ENCODE measurements at places on chromosomes 2 and 18.

DNA sequence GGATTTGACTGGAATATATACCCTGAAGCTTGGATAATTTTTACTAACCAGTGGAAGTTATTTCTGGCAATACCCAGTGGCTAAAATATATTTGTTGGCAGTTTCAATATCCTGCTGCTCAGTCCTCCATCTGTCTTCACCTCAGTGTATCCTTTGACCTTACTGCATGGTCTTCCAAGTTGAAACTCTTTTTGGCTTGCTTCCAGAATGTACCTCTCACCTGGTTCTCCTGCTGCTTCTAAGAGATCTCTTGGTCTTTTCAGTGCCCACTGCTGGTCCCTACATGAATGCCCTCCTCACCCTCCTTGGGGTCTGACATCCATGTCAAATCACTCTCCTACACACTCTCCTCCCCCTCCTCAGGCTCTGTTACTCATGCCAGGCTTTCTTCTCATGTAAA, 4.8 kb upstream of the KDM3A start:
- no peak for DNase-seq

DNA sequence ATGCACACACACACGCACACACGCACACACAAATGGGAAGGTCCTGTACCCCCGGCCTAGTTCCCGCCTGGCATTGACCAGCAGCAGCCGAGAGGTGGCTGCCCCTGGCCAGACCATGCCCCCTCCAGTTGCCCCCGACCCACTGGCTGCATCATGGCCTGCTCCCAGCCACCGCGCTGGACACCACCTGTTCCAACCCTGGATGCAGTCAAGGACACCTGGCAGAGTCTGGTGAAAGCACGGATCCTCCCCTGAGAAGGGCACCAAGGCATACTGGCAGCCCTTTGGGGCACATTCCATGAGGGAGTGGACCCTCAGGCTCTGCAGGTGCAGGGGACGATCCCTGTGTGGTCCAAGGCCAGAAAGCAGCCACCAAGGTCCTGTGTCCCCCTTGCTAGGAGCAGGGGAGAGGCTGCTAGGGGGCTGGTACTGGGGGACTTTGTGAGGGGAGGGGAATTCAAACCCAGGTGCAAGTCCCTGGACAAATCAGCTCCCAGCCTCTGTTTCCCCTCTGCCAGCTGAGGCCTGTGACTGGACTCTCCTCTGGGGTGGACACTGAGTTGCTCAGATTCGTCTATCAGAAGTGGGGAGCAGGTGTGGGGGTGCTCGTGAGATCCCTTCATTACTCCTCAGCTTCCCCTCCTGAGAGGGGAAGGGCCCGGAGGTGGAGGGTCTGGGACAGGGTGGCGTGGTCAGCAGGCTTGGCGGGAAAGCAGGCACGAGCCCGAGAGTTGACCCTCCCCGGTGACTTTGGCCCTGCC, 3.5 kb downstream of the ESPNL start:
- no peak for DNase-seq

DNA sequence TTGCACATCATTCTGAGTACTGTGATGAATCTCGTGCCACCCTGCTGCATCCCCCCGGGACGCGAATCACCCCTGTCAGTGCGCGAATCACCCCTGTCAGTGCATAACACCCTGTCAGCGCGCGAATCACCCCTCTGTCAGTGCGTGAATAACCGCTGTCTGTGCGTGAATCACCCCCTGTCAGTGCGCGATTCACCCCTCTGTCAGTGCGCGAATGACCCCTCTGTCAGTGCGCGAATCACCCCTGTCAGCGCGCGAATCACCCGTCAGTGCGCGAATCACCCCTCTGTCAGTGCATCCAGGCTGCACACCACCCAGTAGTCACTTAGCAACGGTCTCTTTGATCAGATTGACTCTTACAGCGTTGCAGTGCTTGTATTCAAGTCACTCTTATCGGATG, 134.4 kb upstream of the TPO start:
- DNase-seq = no peak

- DNase-seq = no peak
Measured at GRCh38 chr2:120368086-120368485, 22.1 kb downstream of the INHBB start.

DNA sequence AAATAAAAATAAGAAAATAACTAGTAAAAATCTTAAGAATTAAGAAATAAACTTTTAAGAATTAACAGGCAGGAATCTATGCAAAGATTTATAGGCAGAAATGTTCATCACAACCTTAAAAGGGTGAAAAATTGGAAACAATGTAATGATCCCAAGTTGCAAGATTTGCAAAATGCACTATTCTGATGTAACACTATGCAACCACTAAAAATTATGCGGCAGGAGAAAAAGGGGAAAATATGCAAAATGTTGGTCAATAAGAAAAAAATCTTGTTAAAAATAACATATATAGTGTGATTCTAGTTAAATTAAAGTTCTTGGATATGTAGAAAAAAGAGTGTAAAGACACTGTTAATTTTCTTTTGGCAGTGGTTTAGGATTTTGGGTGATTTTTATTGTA, 132.8 kb downstream of the UPP2 start:
- no peak for DNase-seq

GRCh38 chr2:101199251-101199791, 48.1 kb upstream of the TBC1D8 start:
- DNase-seq = no peak

DNA sequence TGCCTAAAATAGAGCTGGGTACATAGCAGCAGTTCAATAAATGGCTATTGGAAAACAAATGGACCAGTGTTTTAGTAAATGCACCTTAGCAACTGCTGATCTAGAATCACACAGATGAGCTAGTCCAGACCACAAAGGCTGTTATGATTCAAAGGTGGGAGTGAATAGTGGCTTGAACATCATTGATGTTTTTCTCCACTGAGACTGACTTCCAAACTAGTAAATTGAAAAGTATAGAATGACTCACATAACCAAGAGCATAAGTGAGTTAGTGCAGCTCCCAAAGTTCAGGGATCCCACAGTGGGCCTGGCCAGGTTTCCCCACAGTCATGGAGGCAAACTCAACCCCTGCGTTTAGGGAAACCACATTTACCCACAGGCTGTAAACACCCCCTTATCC, 106.7 kb upstream of the YPEL5 start:
- DNase-seq = no peak

- DNase-seq = no peak
Measured at GRCh38 chr2:211457325-211457724, 900.9 kb downstream of the CPS1 start.

DNA sequence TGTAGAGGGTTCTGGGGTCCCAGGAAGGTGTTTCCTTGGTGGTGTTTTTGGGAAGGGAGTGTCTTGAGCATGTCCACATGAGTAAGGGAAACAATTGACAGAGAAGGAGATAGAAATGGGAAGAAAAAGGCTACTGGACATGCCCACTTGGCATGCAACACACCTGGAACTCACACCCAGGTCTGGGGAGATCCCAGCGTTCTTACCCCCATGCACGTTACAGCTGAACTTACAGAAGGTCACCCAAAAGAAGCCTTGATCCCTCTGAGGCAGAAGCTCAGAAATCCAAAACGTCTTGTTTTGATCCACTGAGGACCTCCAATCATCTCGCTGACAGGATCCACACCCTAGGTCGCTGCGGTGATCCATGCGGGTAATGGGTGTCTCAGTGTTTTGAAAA, 142.0 kb downstream of the ZNF516 start:
- no peak for DNase-seq

DNA sequence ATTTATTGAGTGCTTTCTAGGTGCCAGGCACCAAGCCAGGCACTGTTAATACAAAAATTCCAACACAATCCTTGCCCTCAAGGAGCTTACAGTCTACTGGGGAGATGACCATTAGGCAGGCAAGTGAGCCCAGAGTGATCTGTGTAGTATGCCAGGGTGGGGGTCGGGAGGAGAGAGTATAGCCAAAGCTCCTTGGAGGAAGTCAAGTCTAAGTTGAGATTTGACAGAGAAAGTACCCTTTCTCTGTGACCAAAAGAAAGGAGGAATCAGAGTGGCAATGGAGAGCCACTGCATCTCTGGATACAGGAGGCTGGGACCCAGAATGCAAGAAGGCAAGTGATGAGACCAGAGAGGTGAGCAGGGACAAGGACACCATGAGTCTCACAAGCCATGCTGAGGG, 7.5 kb downstream of the ANKRD53 start:
- DNase-seq = no peak

- DNase-seq = no peak
Measured at GRCh38 chr2:148533685-148534084, 110.9 kb upstream of the EPC2 start.

DNA sequence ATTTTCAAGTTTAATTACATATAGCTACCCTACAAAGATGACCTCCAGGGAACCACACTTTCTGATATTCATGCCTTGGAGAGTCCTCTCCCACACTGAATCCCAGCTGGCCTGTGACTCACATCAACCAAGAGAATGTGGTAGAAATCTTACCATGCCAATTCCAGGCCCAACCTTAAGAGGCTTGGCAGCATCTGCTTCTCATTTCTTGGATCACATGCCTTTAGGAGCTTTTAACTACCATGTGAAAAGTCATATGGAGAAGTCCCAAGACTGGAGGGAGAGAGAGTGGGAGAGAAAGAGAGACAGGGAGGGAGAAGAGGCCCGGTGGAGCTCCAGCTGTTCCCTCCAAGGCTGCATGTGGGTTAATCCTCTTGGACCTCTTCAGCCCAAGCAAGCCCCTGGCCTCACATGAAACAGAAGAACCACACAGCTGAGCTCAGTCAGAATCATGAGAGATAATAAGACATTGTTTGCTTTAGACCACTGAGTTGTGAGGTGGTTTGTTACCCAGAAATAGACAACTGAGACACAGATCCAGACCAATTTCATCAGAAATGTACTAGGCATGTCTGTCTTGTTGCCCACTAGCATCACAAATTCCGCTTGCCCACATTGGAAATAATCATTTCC, 190.7 kb downstream of the MTCL1 start:
- DNase-seq = no peak

DNA sequence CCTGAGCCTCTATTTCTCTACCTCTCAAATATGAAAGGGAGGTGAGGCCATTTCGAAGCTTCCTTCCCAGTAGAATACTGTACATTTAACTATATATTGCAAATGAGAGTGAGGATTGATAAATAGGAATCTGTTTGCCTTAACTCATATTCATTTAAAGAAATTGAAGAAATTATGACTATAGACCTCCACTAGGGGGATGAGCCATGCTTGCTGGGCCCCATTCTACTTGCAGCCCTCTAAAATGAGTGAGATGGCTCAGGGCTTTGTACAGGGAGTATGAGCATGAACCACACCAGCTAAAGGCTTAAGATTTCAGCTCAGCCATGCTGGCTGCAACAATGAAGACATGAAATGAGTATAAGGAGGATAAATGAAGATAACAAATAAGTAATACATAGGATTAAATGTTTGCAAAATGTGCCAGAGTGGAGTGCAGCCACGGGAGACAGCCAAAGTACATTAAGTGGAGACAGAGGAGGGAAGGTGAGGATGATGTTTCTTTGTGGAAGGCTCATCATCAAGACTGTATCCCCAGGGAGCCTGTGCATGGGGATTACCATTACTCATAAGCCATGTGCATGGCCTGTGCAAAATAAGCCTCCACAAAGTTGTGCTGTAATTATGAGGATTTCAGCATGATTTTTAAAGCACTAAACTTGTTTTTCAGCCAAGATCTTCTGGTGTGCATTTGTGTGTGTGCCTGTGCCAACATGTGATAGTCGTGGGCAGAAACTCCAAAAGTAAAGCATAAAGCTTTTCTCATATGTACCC, 300.8 kb downstream of the CNTNAP5 start:
- no peak for DNase-seq

- no peak for DNase-seq
Measured at GRCh38 chr2:239892441-239893235, 132.5 kb downstream of the NDUFA10 start.

DNA sequence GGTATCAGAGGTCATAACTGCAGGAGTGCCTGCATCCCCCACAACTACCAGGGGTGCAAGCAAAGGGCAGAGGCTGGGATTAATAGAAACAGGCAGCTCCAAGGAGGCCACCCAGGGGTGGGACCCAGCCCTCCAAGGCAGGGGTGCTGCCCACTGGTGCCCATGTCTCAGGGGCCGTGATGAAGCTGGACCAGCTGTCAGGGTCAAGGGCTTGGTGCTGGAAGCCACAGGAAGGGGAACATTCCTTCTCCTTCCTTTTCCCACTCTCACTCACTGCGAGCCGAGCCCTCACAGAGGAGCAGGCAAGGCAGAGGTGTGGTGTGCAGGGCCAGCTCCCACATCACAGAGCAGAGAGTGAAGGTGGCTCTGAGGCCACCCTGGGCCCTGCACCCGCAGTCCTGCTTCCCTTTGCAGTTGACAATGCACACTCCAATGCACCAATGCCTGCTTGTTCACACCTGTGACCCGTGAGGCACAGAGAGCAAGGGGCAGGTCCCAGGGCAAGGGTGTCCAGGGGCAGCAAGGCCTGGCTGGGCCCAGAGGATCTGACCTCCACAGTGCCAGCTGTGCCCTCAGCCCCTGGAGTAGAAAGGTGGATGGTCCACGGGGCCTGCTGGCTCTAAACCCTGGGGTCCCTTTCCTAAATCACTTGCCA, 28.7 kb downstream of the MLPH start:
- no peak for DNase-seq

- DNase-seq = no peak
Measured at GRCh38 chr2:221517696-221518151, 54.4 kb downstream of the EPHA4 start.

- no peak for DNase-seq
Measured at GRCh38 chr2:157122776-157123175, 134.7 kb upstream of the GALNT5 start.
